ENCODE measurements at places on chromosomes 3 and 15. TPM values are rescaled to one million over a fixed set of nuclear protein-coding genes. Genes with fewer than 3 reads are reported as not detected.

GRCh38 chr15:45182996-45183395 is 4.8 kb downstream of the SHF start:
- no peak overlapping the region for H3K4me3 ChIP-seq
- no peaks in the 10 kb centered on the region for H3K36me3 ChIP-seq
- no peaks in the 10 kb centered on the region for H3K27me3 ChIP-seq
- DNase-seq, result no peak

DNA sequence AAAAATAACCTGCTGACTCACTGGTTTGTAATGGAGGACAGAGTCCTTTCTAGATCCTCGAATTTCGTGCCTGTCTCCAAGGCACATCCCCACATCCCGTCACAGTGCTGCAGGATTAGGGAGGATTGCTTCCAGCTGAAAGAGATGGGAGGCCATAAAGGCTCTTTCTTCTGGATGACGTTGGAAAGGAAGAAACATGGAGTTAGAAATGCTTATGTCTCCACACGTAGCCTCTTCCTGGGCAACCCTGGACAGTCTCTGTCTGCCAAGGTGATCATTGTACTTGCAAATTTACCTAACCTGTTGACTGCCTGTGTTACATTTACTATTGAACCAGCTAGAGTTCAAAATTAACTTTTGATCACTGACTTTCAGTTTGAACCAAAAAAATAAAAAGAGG is 27.6 kb upstream of the VILL start:
- no peaks in the 10 kb centered on the region for H3K27me3 ChIP-seq
- no peak overlapping the region for H3K4me3 ChIP-seq
- H3K27ac ChIP-seq, result peak overlapping the region; percentile 3
- no peaks in the 10 kb centered on the region for H3K36me3 ChIP-seq

GRCh38 chr3:20072422-20072821 is 32.2 kb downstream of the KAT2B start:
- H3K4me1 ChIP-seq, result peaks cover 1% of the 10 kb centered on the region
- no peak overlapping the region for H3K4me3 ChIP-seq
- peaks cover 4% of the 10 kb centered on the region for H3K36me3 ChIP-seq
- H3K27ac ChIP-seq, result no peak overlapping the region
- no peak for DNase-seq

GRCh38 chr3:84946240-84946639 is 12.5 kb upstream of the CADM2 start:
- H3K27me3 ChIP-seq, result no peaks in the 10 kb centered on the region
- no peaks in the 10 kb centered on the region for H3K4me1 ChIP-seq
- no peaks in the 10 kb centered on the region for H3K36me3 ChIP-seq
- no peak overlapping the region for H3K27ac ChIP-seq

DNA sequence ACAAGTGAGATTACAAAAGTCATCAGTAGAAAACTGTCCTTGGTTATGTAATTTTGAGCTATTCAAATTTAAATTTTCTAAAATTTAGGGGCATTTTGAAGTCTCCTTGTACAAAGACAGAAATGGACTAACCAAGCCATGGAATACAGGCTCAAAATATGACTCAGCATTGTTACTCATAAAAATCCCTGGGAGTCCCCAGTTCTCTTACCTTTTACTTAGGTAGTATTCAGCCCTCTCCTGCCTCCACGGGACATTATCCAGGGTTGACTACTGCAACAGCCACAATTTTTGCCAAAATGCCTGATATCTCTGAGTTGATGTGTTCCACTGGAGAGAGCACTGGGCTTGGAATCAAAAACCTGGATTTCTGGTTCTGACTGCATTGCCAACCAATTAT is 25.0 kb downstream of the CLDN18 start:
- H3K4me1 ChIP-seq, result no peaks in the 10 kb centered on the region
- peaks cover 26% of the 10 kb centered on the region for H3K36me3 ChIP-seq
- H3K27me3 ChIP-seq, result no peaks in the 10 kb centered on the region
- H3K27ac ChIP-seq, result no peak overlapping the region
- DNase-seq, result no peak

DNA sequence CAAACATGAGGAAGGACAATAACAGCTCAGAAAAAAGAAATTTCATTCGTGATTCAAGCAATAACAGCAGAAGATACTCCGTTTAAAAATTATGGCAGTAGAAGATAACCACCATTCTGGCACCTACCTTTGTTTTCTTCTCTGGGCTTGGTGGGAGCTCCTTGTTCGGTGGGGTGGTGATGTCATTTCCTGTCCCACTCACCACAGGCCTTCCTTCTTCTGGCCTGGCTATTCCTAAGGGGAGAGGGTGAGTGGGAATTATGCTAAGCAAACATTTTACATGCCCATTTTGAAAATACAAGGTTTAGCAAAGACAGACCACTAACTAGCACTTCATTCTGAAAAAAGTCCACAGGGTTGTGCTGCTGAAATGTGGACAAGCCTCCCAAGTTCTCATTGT is 74.4 kb downstream of the DHX30 start:
- peaks cover 54% of the 10 kb centered on the region for H3K36me3 ChIP-seq
- no peak for DNase-seq
- H3K4me3 ChIP-seq, result no peak overlapping the region
- H3K27ac ChIP-seq, result no peak overlapping the region

DNA sequence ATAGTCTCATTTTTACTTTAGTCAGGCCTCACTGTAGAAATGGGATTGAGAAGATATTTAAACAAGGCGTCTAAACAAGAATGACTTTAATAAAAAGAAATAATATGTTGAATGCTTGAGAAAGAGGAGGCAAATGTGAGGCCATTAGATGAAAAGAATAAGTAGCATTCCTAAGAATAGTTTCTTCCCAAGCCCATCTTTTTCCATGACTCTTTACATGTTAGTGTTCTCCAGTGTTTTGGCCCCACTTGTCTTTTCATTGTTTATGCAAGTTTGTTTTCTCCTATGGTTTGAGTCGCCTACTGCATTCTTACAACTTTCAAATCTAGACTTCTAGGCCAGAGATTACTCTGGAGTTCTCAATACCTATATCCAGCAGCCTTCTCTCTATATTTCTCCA is 39.0 kb downstream of the TSC22D2 start:
- DNase-seq, result no peak
- no peaks in the 10 kb centered on the region for H3K27me3 ChIP-seq
- peaks cover 32% of the 10 kb centered on the region for H3K4me1 ChIP-seq
- no peak overlapping the region for H3K27ac ChIP-seq
- no peak overlapping the region for H3K4me3 ChIP-seq

Gene GOLGA8J
- 0.59 TPM for total RNA-seq

Gene ARGFX
- not detected for total RNA-seq

Gene TMEM41A
- total RNA-seq, result 24.0 TPM

Gene GPR149
- total RNA-seq, result not detected

Gene FAM81A
- total RNA-seq, result 1.8 TPM

Measured in lower lobe of right lung (tissue), 2 donors.